ENCODE measurements at places on chromosomes 4 and X.

DNA sequence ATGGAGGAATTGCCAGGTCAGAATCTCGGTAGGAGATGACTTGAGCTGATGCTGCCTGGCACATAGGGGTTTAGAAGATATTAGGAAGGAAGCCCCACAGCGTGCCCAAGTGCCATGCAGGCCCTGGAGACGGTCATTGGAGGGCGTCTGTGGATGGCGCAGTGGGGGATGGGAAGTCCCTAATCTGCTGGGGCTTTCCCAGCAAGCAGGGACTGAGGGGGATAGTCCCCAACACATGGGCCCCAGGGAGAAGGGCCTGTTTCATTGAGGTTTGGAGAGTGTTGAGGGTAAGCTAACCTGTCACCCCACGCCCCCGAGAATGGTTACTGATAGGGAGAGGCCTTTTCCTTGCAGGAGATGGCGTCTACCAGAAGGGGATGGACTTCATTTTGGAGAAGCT is 7.8 kb downstream of the TAFAZZIN start:
- DNase-seq = no peak

DNA sequence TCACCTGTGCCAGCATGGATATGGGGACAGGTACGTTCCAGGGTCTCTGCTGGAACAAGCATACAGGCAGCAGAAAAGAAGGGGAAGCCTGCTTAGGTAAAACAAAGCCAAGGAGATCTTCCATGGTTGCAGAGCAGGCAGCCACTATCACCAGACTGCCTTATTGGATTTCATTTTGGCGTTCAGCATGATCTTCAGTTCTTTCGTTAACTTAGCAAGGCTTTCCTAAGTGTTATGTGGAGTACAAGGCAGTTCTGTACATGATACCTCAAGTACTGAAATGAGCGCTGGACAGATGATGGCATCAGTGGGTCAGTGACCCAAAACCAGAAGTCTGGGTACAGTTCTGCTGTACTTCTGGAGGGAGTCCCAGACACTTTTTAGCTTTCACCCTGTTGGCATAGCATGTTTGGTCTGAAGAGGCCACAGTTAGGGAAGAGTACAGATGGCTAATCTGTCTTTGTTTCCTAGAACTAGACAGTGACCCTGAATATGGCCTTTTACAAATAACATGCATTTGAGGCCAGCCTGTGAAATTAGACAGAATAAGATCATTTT is 8.9 kb downstream of the SMIM20 start:
- no peak for DNase-seq

DNA sequence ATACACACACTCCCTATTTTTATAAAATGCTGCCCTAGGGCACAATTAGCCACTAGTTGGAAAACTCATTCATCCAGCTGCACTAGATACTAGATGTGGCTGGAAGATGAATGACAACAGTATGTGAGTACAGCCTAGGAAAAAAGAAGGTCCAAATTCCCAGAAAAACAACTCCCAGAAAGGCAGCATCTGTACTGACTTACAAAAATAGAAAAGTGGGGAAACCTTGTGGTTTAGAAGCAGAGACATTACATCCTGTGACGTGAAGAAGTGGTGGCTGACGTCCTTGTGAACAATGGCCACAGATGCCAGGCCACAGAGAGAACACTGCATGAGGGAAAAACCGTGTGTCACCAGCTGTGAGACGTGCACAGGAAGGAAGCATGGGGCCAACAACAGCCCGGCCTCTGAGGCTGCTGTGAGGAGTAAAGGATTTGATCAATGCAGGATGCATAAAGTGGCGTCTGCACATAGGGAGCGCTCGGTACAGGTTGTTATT is 81.2 kb downstream of the SPRY1 start:
- DNase-seq = no peak

DNA sequence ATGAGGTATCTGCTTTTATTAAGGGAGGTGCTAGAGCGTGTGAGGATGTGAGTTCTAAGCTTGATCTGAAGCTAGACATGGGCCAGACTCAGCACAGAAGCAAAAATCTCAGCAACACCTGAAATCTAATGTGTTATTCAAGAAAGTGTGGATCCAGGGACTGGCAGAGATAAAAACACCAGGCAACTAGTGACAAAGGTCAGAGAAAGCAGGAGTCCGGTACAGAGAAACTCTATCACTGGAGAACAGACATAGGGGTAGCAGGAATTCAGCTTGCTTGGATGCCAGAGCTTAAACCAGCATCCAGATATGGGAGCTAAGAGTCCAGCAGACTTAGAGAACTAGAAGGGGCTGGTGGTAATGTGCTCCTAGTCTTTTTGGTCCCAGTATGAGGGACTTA is 34.0 kb downstream of the VCX start:
- no peak for DNase-seq

DNA sequence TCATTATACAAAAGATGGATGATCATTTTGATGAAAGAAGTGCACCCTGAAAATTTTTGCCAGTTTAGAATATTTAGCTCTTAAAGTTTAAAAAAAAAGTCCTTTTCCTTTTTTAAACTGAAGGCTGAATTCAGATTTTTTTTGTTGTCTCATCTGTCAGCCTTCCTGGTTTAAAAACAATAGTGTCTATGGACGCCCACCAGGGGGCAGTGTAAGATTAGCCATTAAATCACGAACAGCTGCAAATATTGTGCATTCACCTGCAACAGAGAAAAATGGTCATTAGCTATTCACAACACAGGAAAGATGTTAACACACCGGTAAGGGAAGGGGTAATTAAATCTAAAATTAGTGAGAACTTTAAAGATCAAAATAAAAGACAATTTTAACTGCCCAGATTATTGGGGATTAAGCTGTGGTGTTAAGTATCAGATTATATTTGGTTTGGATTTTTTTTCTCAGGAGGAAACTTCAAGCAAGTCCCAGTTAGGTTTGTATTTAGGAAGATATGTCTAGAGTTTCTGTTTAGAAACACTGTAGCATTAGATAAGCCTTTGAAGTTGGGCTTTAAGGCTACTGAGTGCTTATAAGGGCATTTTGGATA is 4.4 kb upstream of the CXorf38 start:
- peak; percentile 88 for DNase-seq

- no peak for DNase-seq
These were observed 162.4 kb upstream of the GPRIN3 start for GRCh38 chr4:89469930-89470375.
